ENCODE measurements at places on chromosomes 13 and 19.

- peak; percentile 21 for DNase-seq
These were observed 54.3 kb downstream of the GARRE1 start for GRCh38 chr19:34308381-34309367.

DNA sequence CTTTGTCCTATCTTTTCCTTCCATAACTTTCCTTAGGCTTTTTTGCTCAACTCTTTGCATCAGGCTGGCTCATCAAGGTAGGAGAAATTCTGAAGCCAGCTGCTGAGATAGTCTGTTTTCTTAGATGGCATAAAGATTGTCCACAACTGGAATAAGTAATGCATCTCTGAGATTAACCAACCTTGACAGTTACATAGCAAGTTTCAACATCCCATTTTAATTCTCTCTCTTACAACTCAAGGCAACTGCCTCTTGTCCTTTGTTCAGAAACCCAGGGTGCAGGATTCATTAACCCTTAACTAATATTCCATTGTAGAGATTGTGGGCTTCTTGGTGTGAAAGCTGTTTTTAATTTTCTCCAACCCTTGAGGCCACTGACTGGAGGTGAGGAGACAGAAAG, 239.2 kb downstream of the LACC1 start:
- no peak for DNase-seq

- DNase-seq: no peak
These were observed 13.0 kb upstream of the USP29 start for GRCh38 chr19:57106722-57107235.

DNA sequence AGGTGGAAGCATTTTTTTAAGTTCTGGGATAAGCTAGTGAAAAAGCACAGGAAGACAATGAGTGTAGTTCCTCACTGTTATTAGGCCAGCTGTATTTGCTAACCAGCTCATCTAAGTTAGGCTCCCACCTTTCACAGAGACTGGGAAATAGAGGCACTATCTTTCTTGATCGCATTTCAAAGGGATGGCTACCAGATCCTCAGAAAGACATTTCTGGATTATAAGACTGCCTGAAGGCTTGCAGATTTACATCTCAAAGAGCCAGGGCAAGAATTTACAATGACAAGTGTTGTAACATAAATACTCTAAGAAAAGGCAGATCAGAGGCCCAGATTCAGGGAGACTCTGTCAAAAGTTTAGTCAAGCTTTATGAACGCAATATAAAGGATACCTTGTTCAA, 1005.5 kb downstream of the PCDH9 start:
- DNase-seq: no peak

DNA sequence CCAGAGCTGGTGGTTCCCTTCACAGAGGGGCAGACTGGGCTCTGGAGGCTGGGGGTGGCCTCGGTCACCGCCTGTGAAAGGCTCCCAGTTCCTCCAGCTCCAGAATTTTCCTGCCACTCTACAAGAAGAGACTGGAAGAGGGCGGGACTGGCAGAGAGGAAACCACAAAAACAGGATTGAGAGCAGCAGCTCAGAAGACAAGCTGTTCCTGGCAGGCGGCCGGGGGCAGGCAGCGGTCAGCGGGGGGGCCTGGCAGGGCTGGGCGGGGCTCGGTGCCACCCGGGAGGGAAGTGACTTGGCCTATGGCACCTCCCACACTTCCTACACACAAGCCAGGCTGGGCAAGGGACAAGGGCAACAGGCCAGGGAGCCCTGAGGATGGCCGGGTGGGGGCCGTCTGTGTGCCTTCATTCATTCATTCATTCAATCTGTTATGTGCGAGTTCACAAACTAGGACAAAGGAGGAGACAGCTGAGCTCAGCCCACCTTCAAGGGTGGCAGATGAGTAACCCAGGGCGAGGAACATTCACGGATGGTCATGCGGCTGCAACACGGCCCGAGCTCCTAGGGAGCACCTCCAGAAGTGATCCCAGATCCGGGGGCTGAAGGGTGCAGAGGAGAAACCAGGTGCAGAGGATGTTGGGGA, 16.9 kb upstream of the BTBD2 start:
- DNase-seq: peak; percentile 65

GRCh38 chr13:106109391-106109791, 426.1 kb downstream of the EFNB2 start:
- no peak for DNase-seq

DNA sequence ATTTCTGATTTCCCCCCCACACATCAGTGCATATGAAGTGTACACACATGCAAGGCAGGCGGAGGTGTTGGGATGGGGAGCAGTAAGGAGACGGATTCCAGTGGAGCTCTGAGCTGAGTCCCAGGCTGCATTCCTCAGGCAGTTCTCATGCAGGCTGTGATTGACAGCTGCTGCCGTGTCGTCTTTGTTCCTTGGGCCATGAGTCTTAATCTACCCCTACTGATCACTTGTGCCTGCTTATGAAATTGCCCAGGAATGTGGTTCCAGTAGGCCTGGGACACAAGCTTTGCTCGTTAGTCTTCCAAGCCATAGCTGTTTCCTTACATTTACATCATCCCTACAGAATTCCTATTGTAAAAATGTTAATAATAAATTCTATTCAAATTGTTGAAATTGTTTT, 1241.9 kb downstream of the UQCRFS1 start:
- DNase-seq: no peak

DNA sequence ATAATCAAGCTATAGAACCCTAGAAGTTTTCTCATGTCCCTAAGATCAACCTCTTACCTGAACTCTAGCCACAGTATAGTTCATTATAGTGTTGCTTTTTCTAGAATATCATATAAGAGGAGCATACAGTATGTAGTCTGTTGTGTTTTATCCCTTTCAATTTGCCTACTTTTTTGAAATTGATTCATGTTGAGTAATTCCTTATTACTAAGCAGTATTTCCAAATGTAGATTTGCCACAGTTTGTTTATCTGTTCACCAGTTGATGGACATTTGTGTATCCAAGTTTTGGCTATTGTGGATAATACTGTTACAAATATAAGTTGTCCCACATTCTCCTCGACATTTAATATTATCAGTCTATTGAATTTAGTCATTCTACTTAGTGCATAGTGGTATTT, 138.0 kb downstream of the LMO7 start:
- DNase-seq: no peak

DNA sequence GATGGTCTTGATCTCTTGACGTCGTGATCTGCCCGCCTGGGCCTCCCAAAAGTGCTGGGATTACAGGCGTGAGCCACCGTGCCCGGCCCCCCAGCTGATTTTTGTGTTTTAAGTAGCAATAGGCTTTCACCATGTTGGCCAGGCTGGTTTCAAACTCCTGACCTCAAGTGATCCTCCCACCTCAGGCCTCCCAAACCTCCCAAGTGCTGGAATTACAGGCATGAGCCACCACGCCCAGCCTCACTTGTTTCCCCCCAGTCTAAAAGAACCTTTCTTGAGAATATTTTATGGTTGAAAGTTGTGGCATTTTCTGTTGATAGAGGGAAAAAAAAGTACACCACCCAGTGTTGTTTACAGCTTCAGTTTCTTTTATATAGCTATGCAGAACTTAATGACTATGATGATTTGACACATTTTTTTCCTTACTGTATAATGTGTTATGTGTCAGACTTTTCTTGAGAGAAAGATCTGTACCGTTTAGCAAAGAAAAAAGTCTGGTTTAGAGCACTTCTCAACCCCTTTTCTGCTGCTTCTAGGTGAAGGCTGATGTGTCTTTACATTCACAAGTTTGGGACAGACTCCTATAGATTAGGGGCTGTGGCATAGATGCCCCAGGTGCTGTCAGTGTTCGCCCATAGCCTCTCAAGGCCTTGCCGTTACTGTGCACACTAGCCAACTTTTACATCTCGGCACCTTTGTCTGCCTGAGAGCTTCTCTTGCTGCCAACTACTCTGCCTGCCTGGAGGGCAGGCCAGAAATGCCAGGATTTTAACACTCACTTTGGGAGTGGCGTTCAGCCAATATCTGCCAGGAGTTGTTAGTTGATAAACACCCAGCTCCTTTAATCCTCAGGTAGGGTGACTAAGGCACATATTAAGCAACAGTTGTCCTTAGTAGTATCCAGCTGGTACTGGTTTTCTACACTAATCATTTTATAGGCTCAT, 33.0 kb downstream of the KCTD4 start:
- DNase-seq: no peak

GRCh38 chr13:35881360-35881759, 249.8 kb downstream of the DCLK1 start:
- DNase-seq: no peak

GRCh38 chr13:49836516-49836915, 44.0 kb upstream of the KPNA3 start:
- no peak for DNase-seq

GRCh38 chr13:51821606-51822005, 17.6 kb upstream of the DHRS12 start:
- peak; percentile 54 for DNase-seq

- no peak for DNase-seq
These were observed 14.3 kb upstream of the SCEL start for GRCh38 chr13:77521194-77521593.

DNA sequence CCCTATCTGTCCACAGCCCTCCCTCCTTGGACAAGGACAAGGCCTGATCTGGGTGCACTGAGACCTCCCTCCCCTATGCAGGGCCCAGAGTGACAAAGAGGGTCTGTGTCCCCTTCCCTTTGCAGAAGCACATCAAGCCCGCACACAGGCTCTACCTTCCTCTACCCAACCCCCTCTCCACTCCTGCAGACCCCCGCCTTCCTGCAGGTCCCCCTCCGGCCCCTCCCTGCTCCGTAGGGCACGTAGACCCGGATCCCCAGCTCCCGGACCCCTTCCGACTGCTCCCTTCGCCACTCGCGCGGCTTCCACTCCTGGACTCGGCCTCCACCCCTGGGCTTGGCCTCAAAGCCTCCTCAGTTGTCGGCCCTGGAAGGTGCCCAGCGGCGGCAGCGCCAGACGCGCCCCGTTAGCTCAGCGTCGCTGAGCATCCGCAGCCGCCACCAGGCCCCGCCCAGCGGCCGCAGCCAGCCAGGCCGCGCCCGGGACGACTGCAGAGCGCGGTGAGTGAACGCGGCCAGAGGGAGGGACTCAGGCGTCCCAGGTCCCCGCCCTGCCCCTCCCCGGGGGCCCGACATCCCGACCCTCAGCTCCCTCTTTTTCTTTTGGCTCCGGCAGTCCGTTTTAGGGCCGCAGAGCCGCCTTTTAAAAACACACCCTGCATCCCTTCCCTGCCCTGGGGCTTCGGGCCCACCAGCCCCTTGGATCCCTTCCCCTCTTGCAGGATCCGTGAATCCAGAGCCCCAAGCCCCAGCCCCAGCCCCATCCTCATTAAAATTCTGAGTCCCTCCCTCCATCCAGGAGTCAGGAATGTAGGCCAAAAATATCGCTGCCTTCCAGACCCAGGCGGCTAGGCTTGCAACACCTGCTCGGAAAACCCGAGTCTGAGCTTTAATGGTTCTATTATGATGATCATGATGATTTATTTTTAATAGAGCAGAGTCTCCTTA, 1.5 kb upstream of the MYADM start:
- DNase-seq: peak; percentile 72

DNA sequence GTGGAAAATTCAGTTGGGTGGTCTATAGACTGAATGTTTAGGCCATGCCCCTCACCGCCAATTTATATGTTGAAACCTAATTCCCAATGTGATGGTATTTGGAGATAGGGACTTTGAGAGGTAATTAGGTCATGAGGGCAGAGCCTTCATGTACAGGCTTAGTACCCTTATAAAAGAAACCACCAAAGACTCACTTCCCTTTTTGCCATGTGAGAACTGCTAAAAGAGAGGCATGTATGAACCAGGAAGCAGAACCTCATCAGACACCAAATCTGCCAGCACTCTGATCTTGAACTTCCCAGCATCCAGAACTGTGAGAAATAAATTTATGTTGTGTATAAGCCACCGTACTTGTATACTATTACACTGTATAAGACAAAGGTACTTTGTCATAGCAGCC, 40.6 kb downstream of the UQCRFS1 start:
- no peak for DNase-seq

- DNase-seq: no peak
These were observed 136.8 kb downstream of the MIPEP start for GRCh38 chr13:23752111-23753001.

DNA sequence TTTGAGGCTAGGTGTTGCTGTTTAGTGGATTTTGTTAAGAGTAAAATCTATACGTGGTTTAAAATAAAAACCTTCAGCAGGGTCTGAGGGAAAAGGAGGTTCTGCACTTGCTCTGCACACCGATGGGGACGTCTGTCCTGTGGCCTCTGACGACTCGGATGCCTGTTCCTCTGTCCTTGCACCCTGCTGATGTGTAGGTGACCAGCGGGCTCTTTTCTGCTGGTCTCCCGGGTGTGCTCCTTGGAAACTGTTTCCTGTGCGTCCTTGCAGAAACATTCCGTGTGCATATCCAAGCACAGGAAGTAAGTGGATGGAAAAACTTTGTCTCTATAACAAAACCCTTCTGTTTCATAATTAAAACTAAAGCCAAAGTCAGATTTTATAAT, 3.8 kb downstream of the ATP4B start:
- no peak for DNase-seq

DNA sequence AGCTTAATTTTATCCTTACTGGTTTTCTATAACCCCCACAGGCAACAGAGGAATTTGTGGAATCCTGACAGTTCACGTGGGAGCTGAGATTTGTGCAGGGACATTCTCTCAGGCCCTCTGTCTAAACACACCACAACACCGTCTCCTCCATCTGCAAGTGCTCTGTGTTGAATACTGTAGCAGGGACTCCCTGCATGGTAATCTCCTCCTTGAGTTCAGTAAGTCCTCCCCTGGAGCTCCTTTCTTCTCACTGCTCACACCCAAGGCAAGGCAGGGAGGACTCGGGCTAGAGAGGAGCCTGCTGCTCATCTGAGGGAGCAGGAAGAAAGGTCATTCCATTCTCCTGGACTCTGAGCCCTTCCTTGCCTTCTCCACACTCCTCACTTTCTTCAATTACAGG, 348.2 kb downstream of the KCTD12 start:
- DNase-seq: no peak

GRCh38 chr13:35723053-35723461, 246.6 kb upstream of the MAB21L1 start:
- no peak for DNase-seq

GRCh38 chr13:94933936-94934335, 221.6 kb upstream of the SOX21 start:
- DNase-seq: no peak

DNA sequence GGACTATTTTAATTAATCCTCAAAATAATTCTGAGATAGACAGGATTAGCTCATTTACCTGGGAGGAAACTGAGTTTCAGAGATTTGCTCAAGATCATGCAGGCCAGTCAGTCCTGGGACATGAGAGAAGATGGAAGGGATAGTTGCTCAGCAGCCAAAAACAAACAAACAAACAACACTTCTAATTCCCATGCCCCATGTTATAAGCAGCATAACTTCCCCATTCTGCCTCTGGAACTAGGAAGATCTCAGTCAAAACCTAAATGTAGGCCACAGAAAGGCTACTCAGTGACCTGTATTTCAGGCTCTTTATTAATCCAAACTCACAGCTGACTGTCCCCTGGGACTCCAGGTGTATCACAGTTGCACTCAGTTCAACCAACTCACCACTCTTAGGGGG, 489.2 kb upstream of the NBEA start:
- DNase-seq: no peak

DNA sequence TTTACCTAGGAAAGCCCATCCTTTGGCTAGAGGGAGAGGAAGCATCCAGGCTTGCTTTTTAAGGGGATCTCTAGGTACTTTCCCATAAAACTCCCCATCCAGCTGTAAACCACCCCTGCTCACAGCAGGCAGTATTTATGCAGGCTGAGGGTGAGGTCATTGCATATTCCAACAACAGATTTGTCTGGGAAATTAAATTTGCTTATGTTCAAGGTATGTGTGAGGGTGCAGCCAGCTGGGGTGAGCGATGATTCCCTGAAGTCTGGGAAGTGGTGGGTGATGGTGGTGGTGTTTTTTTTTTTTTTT, 96.3 kb upstream of the C1QTNF9B start:
- DNase-seq: no peak

GRCh38 chr13:48773531-48774275, 120.0 kb downstream of the CYSLTR2 start:
- no peak for DNase-seq

GRCh38 chr13:37342205-37342604, 236.7 kb upstream of the CSNK1A1L start:
- no peak for DNase-seq
